ENCODE measurements at places on chromosomes 3 and 15.

DNA sequence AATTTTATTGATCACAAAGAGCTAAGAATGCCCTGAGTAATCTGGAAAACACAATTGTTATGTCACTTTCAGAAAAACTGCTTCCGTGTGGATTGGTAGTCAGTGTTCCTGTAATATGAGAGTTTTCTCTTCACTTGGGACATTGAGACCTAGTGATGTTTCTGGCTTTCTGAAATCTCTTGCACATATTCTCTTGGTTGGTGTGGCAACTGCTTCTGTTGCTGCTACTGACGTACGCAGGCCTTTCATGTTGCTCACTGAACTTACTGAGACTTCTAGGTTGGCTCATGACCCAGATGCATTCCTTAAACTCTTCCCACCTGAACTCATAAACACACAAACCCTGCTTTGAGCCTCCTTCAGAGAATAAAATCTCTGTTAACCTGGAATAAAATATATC is 175.0 kb upstream of the PFN2 start:
- no peak for DNase-seq

DNA sequence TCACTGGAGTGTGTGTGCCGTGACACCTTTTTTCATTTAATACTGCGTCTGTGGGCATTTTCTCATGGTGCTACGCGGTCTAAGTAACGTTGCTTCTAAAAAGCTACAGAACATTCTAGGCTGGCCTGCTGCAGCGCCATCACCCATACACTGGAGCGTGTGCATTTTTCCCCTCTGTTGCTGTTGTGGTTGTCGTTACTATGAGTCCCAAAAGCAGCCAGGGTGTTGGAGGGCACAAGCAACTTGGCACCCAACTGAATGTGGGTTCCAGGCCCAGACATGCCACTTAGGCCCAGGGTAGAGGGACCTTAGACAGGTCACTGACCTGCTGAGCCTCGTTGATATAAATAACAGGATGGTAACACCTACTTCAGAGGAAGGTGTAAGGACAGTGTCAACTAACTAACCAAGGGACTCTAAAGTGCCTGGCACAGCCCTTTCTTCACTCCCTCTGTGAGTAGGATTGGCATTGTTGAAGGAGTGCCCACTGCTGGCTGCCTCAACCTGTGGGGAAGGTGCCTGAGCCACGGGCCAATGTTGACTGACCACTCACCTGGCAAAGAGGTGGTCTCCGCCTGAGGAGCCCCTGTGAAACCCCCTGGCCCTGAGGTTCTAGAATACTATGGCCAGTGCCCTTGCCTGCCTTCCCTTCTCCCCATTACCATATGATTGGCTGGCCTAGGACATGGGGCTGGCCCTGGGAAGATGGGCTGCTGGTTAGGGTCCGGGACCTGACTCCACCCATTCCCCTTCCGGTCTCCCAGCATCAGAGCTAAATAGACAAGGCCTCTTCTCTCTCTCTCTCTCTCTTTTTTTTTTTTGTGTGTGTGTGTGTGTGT is 3.5 kb downstream of the CSK start:
- no peak for DNase-seq

GRCh38 chr3:114565216-114565615 is 271.4 kb downstream of the TIGIT start:
- no peak for DNase-seq

GRCh38 chr3:129758306-129758705 is 135.2 kb downstream of the TMCC1 start:
- DNase-seq: no peak

DNA sequence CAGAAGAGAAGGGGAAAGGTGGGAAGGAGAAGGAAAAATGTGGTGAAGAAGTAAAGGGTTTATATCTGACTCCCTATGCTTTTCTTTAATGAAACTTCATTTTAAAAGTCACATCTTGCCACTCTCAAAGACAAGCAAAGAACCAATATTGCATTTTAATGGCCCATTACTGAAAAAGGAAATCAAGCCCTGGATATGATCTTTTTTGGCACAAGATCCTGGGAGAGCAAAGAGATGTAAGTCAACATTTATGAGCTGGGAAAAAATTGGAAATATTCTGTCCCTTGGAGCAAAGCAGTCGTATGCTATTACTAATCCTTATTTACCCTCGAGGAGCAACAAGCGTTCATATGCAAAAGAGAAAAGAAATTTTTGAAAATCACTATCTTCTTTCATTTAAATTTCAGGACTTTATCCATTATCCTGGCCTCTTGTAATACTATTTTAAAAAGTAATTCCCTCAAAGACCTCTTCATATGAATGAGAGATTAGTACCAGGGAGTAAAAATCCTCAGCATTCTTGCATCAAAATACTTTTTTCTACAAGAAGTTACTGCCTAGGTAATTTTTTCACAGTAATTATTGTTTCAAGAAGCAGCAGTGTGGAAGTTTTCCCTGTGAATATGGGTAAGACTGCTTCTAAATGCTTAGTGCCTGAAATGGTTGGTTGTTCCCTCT is 435.3 kb upstream of the PDZRN3 start:
- DNase-seq: no peak

DNA sequence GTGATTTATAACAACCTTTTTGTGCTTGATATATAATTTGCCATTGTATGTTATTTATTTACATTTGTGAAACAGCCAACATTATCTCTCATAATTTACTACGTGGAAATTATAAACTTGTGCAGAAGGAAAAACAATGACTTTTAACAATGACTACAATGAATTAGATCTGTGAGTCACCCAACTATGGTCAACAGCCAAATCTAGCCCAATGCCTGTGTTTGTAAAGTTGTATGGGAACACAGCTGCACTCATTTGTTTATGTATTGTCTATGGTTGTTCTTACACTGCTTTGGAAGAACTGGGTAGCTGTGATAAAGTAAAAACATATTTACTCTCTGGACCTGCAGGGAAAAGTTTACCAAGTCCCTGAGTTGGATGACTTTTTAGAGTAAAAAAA is 110.4 kb downstream of the OTOL1 start:
- DNase-seq: no peak

All from Ammon's horn (tissue), 1 donor.